GM18507 (cell line): ENCODE measurements at places on chromosomes 3 and 15.

- DNase-seq = no peak
Observed at GRCh38 chr3:118966700-118967099, 67.9 kb downstream of the IGSF11 start.

DNA sequence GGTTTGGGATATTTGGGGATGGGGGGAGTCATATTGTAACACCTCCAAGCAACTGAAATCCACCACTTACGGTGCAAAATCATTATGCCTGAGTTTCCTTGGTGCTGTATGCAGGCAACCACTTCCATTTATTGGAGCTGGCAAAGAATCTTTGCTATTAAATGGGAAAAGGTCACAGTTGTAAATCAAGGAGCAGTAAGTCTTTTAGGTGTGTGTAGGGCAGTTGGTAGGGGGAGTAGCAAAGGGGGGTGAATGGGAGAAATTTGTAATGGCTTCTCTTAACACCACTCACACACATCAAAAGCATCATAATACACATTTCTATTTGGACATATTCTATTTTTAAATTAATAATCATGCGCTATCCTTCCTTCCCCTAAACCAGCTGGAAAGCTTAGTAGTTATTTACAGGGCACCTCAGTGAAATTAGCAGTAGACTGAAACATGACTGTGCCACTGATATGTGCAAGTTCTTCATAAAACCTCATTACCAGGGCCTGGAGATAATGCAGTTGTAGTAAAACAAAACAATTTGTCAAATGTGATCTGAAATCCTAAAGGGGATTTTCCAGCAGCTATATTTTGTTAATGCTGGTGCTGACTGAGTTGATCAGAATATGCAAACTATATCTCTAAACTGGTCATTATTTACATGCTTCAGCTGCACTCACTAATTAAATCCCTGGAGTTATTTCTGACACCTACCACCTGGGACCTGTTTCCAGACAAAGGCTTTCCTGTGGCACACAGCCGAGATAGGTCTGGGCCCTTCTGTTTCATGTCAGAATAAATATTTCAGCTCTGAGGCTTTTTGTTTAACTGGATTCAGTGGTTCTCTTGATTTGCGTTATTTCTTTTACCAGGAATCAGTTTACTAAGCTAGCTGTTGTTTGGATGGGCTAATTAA lies 90.1 kb downstream of the B3GALNT1 start:
- DNase-seq = no peak

GRCh38 chr3:187706971-187707370 lies 4.6 kb upstream of the RTP2 start:
- DNase-seq = no peak

- DNase-seq = no peak
Observed at GRCh38 chr3:4099607-4100006, 203.6 kb upstream of the SETMAR start.

DNA sequence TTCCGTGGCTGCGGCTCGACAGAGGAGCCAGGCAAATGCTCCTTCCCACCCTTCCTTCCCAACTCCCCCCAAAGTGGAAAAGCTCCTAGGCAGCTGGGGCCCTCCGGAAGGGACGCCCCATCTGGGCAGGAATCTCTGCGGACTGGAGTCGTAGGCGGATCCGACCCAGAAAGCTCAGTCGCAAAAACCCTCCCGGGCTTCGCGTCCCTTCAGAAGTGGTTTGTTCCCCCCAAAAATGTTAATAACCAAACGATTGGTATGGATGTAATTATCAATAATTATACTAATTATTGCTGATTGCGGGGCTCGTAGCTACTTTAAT lies 3.8 kb downstream of the RNU6-1 start:
- no peak for DNase-seq

- DNase-seq = no peak
Observed at GRCh38 chr3:86794361-86795065, 196.4 kb downstream of the VGLL3 start.

- no peak for DNase-seq
Observed at GRCh38 chr3:59508273-59508672, 458.4 kb upstream of the CFAP20DC start.

DNA sequence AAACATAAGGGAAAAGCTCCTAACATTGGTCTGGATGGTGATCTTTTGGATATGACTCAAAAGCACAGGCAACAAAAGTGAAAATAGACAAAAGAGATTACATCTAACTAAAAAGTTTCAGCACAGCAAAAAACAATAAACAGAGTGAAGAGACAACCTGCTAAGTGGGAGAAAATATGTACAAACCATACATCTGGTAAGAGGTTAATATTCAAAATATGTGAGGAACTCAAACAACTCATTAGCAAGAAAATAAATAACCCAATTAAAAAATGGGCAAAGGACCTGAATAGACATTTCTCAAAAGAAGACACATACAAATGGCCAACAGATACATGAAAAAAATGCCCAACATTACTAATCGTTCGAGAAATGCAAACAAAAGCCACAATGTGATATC lies 19.0 kb upstream of the NR1I2 start:
- no peak for DNase-seq

GRCh38 chr15:60706145-60706544 lies 227.2 kb upstream of the ICE2 start:
- DNase-seq = no peak

GRCh38 chr15:66692808-66693596 lies 9.0 kb upstream of the SMAD6 start:
- peak; percentile 36 for DNase-seq

- DNase-seq = no peak
Observed at GRCh38 chr3:150070271-150070670, 99.6 kb upstream of the PFN2 start.

DNA sequence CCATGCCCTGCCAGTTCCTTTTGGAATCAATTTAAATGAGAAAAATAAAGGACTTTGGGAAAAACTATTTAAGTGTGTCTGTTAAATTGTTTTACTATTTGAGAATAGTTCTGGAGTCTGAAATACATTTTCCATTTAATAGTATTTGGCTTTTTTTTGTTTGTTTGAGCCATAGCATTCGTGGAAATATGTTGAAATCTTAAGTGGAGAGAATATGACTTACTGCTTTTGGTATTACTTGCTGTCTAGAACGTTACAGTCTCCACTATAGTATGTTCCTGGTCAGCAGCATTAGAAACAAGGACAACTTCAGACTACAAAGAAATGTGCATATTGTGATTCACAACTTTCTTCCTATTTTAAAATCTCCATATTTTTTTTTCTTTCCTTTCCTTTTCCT lies 179.4 kb downstream of the GHSR start:
- no peak for DNase-seq

DNA sequence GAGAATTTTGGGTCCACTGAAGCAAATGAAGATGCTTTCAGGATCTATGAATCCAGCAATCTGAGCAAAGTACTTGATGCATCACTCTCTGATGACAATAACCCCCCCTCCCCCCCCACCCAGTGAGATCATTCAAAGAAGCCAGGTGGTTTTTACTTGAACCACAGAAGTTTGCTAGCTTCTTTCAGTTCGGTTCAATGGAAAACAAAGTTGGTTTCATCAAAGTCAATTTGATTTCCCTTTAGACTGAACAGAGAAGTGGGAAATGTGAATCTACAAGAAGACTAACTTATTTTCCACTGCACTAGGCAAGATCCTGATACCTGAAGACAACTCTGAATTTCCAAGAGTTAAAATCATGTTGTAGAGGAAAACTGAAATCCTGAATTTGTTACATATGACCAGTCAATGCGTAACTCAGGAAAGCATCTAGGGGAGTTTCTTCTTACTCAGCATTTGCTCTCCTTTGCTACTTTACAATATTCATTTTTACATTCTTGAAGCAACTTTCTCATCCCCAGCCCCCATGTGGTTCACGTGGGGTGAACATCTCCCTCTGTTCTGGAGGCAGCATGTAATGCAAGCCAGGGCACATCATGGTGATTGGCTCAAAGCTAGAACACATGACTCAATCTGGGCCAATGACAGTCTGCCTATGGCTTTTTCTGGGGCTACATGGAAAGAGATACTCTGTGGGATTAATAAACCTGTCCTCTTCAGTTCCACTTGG lies 572.6 kb downstream of the FOXP1 start:
- DNase-seq = no peak

DNA sequence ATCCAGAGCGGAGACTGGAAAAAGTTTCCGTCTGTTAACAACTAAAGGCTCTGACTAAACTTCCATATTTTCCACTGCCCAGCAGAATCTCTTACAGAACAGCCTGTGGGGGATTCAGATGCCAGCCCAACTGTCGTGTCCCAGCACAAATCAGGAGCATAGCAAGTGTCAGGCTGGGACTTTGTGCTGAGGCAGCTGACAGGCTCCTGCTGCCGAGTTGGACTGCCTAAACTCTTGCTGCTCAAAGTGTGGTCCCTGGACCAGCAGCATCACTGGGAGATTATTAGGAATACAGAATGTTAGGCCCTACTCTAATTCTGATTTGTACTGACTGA lies 31.2 kb upstream of the CMTM7 start:
- no peak for DNase-seq

- no peak for DNase-seq
Observed at GRCh38 chr15:65371976-65372786, 5.6 kb downstream of the IGDCC3 start.

DNA sequence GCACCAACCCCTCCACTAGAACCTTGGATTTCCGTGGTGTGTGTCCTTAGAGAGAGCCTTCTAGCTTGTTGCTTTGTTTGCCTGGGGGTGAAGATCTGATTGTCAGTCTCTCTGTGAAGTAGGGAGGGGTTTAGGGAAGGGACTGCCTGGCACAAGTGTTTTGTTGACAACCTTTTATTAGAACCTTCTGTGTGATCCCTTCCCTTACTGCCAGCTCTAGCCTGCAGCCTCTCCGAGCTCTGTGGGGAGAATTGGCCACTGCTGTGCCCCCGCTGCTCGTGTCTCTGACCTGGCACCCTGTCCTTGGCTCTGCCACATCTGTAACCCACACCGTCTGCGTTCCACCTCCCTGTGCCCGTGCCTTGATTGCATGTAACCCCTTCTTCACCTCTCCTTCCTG lies 30.9 kb upstream of the PCSK6 start:
- DNase-seq = no peak

GRCh38 chr3:147411815-147412241 lies 2.7 kb downstream of the ZIC1 start:
- DNase-seq = no peak

DNA sequence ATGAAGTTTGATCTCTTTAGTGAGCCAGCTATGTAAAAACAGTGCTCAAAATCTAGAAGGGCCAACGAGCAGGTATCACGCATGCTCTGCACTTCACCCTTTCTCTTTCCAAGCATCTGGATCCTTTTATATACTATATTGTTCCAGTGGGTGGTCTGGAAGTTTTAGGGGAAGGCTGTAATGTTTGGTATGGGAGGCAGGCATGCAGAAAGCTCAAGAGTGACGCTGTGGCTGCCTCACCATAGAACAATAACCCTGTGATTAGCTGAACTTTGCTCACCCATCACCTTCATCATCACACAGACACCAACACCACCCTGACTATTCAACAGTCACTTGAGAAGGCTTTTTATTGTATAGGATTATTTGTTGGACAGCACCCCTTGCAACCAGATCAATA lies 81.6 kb downstream of the FBN1 start:
- DNase-seq = no peak

DNA sequence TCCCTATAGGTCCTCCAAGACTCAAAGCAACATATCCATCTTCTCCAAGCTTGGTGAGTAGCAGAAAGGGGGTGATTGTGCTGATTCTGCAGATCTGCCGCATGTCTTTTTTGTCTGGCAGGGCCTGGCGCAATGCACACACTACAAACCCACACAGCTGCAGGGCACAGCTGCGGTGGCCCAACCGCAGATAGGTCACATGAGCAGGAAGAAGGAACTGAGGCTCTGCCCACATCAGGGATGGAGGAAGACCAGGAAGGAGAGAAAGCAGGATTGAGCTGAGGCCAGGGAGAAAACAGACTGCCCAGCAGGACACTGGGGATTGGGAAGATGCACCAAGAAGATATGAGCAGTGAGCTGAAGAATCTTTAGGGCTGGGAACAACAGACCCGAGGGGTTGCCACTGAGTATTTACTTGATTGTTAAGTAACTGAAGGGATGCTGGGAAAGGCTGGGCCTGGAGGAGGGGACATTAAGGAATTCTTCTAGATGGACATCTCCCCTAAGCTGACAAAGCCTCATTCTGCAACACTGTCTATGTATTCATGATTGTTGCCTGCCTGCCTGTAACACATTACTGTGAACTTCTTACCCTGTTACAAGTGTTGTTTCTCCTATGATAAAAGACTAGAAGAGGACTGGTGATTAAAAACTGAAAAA lies 126.7 kb downstream of the MYLK start:
- DNase-seq = no peak

DNA sequence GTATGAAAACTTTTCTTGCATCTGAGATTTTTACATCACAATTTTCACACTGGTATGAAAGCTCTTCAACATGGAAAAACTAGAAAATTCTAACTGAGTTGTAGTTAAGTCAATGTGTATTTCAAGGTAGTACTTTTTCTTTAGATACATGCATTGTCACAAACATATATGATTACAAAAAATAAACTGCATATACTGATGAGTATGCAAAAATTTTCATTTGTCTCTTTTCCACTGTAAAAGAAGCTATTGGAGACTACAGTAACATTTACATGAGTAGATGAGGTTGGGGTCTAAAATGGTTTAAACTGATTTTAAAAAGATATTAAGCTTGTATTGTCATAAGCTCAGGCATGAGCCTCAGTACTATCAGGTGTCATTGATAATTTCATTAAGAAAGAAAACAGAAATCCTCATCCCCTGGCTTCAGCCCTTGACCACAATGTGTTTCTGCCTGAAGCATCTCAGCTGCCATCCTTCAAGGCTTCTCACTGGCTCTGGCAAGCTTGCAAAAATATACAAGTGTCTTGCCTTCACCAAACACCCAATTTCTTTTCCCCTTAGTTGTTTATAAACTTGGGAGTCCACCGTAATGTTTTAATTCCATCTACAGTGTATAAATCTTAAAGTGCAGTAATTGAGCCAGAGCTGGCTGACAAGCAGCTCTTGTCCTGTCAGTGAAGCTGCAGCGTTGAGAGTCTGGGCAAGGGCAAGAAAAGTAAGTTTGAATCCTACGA lies 71.9 kb downstream of the ALDH1A2 start:
- DNase-seq = no peak

DNA sequence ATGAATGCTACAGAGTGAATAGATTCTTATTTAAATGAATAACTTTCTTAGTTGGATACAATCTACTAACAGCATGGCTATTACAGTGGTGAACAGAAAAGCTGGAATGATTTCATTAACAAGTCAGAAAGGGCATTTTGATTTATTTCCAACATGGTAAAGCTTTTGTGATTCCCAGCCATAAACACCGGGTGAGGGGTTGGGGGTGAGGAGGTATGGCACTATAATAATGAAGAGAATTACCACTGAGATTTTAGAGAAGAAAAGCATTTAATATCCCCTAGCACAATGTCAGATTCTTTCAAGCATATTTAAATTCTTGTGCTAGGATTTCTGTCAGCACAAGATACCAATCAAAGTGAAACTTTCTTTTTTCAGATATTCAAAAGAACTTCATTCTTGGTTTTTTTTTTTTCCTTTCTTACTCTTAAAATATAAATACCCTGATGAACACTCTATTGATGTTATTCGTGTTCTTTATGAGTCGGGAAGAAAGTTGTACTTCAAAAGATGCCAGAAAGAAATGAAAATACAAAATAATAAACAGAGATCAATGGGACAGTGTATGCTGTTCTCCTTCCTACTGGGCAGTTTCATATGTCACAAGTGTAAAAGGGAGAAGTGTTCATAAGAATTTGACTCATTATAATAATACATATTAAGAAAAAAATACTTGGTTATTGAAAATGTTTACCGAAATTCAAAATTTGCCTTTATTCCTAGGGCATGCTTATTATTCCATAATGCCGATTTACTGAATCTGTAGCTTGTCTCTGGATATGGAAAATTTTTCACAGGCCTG lies 522.8 kb downstream of the CADM2 start:
- no peak for DNase-seq
